Transverse colon (tissue), 4 donors: ENCODE measurements at places on chromosomes 6 and 20. TPM values are rescaled to one million over a fixed set of nuclear protein-coding genes. Genes with fewer than 3 reads are reported as not detected.

The MYB gene
- total RNA-seq = 20.9 TPM

The TMEM74B gene
- total RNA-seq = 10.5 TPM

The SIGLEC1 gene
- total RNA-seq = 8.6 TPM

The AGPAT4 gene
- 6.0 TPM for total RNA-seq
